Bronchus fibroblast of lung (primary cell): ENCODE measurements at places on chromosomes 7 and 10. TPM values are rescaled to one million over a fixed set of nuclear protein-coding genes. Genes with fewer than 3 reads are reported as not detected.

GIMAP7 gene
- total RNA-seq: not detected in 2 replicates

PGAM2 gene
- total RNA-seq: 0.15 TPM in 1 of 2 replicates, not detected in the other

ODAD2 gene
- 0.59 and 1.7 TPM in 2 replicates for total RNA-seq

INMT gene
- 2.1 and 2.5 TPM in 2 replicates for total RNA-seq

CHN2 gene
- total RNA-seq: under 0.01 TPM in 1 of 2 replicates, not detected in the other

ASIC3 gene
- total RNA-seq: under 0.01 and 0.17 TPM in 2 replicates

PAPSS2 gene
- total RNA-seq: 39.5 and 41.7 TPM in 2 replicates

LIPN gene
- not detected in 2 replicates for total RNA-seq
